ENCODE measurements at places on chromosomes 11 and 22.
A peak's percentile ranks its signal among the peaks of the same experiment; 100 is the strongest.

DNA sequence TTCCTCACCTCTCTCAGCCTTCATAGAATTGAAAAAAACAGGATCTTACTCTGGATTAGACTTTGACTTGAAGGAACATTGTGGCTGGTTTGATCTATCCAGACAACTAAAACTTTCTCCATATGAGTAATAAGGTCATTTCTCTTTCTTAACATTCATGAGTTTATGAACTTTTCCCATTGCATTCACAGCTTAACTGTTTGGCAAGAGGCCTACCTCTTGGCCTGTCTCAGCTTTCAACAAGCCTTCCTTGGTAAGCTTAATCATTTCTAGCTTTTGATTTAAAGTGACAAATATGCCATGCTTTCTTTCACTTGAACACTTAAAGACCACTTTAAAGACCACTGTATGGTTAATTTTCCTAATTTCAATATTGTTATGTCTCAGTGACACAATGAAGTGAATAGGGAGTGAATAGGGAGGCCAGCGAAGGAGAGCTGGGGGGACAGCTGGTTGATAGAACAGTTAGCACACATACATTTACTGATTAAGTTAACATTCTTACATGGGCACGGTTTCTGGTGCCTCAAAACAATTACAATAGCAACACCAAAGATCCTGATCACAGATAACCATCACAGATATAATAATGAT lies 17.0 kb downstream of the IMMP1L start:
- no peak for DNase-seq

DNA sequence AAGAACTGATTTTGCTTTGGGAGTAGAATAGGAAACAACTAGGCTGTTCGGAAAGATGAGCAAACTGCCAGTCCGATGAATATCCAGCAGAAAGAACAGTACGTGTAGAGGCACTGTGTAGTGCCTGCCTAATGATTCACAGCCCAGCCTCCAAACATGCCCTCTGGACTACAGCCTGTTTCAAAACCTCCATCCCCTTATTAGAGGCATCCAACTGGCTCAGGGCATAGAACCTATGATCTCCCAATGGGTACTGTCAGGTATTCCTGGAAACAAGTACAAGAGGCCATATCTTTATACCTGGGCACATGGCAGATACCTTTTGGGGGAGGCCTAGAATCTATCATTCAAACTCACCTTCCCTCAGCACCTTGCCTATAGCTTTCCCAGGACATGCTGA lies 4.9 kb downstream of the RRP8 start:
- DNase-seq, result no peak

GRCh38 chr22:38987171-38987895 lies 5.2 kb downstream of the APOBEC3B start:
- no peak for DNase-seq

GRCh38 chr11:15228331-15228849 lies 113.7 kb downstream of the INSC start:
- DNase-seq, result no peak

GRCh38 chr11:85718991-85719807 lies 33.2 kb upstream of the CCDC89 start:
- DNase-seq, result no peak

GRCh38 chr11:68929706-68930570 lies 26.2 kb downstream of the IGHMBP2 start:
- DNase-seq, result no peak

DNA sequence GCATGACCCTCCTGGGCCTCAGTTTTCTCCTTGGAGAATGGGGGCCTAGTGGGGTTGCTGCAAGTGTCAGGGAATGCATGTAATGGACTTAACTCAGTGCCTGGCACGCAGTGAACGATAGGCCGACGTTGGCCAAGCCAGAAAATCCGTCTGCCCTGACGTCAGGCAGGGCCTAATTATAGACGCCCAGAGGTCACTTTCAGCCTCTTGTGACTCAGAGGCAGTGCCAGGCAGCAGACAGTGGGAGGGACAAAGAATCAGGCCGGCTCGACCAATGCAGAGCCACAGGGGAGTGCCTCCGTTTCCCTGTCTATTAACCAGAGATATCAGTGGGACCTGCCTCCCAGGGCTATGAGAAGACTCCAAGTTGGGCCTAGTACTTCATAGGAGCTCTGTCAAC lies 115.0 kb downstream of the MN1 start:
- DNase-seq, result no peak

GRCh38 chr11:10590218-10590915 lies 21.9 kb upstream of the LYVE1 start:
- DNase-seq, result no peak

DNA sequence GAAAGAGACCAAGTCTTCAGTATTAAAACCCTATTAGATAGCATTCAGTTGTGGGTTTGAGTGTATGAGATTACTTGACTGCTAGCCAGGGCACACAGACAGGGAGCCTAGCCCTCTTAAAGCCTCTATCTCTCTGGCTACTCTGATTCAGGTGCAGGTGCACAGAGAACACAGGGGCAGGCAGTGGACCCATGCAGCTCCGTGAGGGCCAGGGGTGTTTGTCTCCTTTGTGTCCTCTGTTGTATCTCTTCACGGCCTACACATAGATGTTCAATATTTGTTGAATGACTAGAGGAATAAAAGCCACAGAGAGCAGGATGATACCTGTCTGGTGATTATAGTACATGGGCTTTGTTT lies 21.5 kb upstream of the AIFM3 start:
- DNase-seq, result no peak

GRCh38 chr11:83722392-83723119 lies 436.4 kb upstream of the CCDC90B start:
- no peak for DNase-seq

GRCh38 chr11:65918211-65919140 lies at the start of gene C11orf68:
TSS of gene C11orf68 (minus strand) at chr11:65919062. CDS start at chr11:65919031, 31 bp downstream.
- peak; percentile 62 for DNase-seq

DNA sequence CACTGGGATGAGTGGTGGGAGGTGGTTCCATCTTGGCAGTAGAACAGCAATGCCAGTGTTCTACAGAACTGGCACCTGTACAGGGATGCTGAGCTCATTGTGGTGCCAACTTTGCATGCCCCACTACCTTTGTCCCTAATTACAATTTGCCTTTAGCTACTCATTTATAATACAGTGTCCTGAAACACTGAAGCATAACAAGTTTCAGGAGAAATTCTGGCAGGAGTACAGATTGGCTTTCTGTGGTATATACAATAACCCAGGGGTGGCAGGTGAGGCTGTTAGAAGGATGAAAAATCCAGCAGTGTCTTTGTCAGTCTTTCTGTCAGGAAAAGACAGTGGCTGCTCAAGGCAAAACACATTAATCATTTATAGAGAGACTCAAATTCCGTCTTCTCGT lies 240.3 kb downstream of the FAM76B start:
- no peak for DNase-seq

GRCh38 chr22:25930083-25930482 lies 188.1 kb downstream of the MYO18B start:
- no peak for DNase-seq

DNA sequence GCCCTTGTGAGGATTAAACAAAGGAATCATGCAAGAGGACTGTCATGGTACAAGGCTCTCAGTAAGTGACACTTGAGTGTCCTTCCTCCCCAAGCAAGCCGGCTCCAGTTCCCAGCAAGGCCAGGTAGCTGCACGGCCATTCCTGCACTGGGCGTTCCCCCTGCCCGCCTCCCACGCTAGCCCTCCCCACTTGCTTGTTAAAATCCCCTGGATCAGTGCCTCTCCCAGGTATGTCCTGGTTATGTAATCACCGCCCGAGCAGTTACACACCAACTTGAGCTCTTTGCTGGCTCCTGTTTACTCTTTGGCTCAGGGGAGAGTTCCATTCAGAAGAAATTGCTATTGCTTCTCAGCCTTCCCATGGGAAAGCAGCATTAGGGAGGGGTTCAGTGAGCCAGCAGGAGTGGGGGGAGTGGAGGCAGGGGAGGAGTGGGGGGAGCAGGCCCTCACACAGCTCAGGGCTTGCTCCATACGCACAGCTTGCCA lies 19.4 kb upstream of the MYEOV start:
- DNase-seq, result no peak

DNA sequence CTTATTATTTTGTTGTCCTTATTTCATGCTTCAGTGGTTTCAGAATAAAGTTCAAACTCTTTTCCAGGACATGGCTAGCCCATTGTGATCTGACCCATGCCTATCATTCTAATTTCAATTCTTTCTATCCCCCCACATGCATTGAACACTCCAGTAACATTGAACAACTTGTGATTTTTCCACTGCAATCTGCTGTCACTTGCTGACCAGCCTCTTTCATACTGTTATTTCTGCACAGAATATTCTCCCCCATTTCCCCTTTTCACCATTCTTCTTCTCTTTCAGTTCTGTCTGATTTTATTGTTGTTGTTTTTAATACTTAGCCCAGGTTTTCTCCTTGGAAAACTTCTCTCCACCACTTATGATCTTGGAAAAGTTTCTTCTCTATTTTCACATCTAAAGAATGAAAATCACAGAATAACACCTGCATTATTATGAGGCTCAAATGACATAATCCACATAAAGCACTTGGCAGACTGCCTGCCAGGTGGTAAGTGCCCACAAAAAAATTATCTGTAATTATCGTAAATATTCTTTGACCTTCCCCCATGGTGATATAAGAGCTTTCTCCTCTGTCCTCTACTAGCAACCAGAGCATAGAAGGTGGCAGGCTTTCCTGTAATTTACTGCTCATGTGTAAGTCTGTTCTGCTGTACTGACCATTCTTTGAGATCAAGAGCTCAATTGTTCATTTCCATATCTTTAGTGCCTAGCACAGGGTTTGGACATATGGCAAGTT lies 51.9 kb upstream of the EED start:
- no peak for DNase-seq

DNA sequence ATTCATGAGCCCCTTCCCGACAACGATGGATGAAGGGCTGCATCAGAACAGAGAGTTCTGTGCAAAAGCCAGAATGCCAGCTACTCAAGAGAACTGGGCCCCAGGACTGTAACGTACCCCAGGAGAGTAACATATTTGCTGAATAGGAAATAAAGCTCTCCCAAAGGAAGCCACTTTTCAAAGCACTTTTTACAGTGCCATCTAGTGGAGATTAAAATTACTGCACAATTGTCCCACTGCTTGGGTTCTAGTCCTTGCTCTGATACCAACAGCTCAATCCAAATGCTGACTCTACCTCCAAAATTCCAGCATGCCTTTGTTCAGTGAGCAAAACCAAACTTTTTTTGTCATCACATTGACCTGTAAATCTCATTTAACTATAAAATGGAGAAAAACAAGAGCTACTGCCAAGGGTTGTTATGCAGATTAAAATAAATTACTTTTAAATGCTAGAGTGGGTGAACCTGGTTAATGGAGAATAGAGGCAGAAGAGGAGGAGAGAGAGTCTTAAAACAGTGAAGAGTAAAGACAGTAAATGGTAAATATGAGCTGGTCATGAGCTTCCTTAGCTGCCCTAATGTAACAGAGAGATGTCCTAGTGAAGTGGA lies 87.6 kb upstream of the FSHB start:
- peak; percentile 3 for DNase-seq

DNA sequence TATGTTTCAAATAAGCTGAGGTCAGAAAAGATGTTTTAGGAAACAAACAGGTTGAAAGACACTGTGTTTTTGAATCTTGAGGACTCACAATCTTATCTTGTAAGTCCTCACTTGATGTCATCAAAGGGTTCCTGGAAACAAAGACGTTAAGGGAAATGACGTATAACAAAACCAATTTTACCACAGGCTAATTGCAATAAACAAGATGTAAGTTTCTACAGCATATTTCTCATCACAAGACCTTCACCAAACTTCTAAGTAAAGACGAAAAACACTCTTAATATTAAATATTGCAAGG lies 433.5 kb upstream of the FAT3 start:
- no peak for DNase-seq

DNA sequence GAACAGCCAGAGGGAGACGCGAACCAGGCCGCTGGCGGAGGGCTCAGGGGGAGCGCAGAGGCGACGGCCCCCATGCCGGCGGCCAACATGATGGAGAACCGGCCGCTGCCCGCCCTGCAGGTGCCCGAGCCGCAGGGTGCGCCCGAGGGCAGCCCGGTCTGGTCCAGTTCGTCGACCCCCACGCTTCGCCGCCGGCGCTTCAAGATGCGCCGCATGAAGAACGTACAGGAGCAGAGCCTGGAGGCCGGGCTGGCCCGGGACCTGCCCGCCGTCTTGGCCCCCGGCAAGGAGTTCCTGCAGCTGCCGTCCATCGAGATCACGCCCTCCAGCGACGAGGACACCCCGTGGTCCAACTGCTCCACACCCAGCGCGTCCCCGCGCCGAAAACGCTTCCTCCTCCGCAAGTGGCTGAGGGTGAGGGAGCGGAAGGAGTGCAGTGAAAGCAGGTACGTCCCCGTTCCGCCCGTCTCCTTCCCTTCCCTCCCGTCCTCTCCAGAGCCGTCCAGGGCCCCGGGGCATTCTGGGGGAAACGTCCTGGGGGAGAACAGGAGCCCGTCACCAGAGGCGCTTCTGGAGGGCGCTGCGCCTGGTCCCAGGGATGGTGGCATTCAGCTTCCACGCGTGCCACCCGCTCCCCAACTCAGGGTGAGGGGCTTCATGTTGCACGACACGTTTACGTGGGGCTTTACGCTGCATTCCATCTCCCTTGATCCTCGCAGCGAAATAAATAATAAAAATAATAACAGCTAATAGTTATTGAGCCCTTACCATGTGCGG lies 840 bp downstream of the GRAMD1B start:
- peak; percentile 59 for DNase-seq
